ENCODE measurements at places on chromosomes 3 and 15.
A peak's percentile ranks its signal among the peaks of the same experiment; 100 is the strongest.

GRCh38 chr3:42655331-42655888 lies 1.9 kb downstream of the ZBTB47 start:
- no peak for DNase-seq

DNA sequence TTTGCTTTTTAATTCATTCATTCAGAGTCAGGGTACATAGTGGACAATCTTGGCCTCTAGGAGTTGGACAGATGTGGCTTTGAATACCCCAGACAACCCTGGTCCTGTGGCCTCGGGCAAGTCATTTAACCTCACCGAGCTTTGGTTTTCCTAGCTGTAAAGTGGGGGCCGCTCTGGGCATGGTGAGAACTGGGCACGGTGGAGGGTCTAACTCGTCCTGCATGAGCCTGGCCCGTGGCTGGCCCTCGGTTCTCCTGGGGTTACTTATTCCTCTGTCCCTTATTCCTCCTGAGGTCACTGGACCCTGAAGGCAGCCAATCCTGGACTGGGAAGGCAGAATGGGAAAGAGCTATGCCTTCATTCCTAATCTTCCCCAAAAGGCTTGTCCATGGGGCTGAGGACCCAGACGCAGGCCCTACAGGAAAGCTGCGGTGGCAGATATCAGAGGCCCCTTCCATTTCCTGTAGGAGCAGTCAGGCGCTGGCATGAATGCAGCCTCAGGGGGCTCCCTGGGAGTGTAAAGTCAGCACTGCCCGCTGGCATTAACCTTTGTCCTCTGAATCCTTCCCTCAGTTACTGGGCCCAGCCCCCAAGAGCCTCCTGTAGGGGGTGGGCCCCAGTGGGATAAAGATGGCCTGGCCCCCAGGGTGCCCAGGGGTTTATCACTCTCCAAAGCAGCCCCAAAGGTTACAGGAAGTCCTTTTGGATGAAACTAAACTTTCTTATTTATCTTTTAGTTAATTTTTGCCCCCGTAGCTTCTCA lies 17.9 kb upstream of the SEC13 start:
- DNase-seq, result no peak

DNA sequence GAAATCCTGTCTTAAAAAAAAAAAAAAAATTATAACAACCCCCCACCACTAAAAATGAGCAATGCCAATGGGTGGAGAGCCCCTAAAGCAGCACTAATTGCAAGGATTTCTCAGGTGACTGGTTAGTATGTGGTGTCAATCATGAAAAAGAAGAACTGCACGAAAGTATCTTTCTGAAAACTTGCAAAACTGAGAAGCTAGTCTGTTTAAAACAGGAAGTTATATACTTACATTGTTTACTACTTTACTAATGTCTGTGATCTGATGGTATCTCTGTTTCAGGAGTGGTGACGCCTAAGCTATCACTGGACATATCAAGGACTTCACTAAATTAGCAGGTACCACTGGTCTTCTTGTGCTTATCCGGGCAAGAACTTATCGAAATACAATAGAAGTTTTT lies at the start of gene CCR3:
Gene CCR3, plus strand, starts transcription at position 341 of the 400 bp plus-strand sequence. CDS start 22,699 bp downstream, outside the sequence.
- DNase-seq, result no peak

- DNase-seq, result no peak
These were observed 21.7 kb downstream of the RARRES1 start for GRCh38 chr3:158710601-158711000.

DNA sequence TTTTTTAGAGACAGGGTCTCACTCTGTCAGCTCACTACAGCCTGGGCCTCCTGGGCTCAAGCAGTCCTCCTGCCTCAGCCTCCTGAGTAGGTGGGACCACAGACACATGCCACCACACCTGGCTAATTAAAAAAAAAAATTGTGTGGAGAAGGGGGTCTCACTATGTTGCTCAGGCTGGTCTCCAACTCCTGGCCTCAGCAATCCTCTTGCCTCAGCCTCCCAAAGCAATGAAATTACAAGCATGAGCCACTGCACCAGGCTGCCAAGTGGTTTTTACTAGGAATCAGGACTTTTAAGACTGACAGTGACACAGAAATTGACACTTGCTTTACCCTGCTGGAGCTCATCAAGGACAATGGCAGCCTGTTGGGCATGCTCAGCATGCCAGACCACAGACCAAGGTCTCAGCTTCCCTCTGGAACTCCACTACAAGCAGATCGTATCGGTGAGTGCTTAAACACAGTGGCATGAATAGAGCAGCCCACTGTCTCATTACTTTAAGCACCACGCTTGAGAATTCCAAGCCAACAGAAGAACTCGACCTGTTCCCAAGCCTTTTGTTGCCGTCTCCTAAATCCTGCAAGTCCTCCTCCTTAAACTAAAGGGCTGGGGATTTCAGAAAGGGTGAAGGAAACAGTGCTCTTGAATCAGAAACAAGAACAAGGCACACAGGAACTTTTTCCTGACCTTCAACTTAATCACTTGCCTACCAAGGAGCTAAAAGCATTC lies 41.4 kb downstream of the EOMES start:
- DNase-seq, result no peak

GRCh38 chr15:25226360-25226759 lies 212.5 kb downstream of the UBE3A start:
- no peak for DNase-seq

- DNase-seq, result no peak
These were observed 46.1 kb downstream of the BTD start for GRCh38 chr3:15647611-15648167.

- DNase-seq, result no peak
These were observed 86.3 kb downstream of the FAM81A start for GRCh38 chr15:59524331-59524731.

GRCh38 chr3:189202583-189202982 lies 30.8 kb downstream of the TPRG1 start:
- DNase-seq, result no peak

- DNase-seq, result no peak
These were observed 62.0 kb upstream of the GCNT3 start for GRCh38 chr15:59549301-59550185.

GRCh38 chr15:67587754-67588153 lies 45.3 kb downstream of the MAP2K5 start:
- DNase-seq, result no peak

DNA sequence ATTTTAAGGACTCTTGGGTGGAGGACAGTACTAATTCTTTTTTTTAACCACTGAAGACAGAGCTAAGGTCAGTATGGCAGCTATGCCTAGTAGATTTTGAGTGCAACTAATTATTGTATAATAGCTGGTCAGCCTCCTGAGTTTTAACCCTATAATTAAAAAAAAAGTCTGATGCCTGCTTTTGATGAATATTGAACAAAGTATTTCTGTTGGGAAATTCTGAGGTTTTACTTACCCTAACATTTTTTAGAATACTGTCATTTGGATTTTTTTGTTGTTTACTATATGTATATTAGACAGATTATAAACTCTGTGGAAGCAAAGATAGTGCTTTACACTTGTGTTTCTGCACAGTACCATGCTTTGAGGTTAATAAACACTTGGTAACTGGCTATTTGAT lies 20.8 kb downstream of the TCF12 start:
- DNase-seq, result no peak

DNA sequence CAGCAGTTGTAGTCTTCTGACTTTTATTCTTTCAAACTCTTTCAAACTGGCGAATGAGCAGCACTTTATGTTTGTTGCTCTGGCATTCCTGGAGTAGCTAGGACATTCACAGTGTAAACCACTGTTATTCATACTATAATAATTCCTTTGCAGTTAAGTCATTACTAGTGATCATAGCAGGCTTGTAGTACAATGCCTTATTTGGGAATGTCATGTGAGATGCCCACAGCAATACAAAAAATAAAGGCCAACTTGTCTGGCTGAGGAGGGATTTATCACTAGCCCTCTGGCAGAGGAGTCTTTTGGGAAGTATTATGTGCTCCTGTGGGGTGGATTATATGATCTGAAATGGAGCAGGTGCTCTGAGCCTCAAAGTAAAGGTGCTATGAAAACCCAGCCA lies 197.2 kb downstream of the VGLL3 start:
- DNase-seq, result no peak

DNA sequence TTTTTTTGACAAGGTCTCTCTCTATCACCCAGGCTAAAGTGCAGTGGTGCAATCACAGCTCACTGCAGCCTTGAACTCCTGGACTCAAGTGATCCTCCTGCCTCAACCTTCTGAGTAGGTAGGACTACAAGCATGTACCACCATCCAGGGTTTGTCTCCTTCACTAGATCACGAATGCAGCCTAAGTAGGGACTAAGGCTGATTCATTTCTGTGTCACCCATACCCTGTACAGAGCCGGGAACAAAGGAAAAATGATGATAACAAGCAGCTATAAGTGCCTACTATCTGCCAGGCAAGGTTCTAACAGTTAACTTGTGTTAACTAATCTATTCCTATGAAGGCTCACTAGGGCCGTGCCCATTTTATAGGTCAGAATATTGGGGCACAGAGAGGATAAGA lies 7.0 kb downstream of the TMEM40 start:
- DNase-seq, result no peak

GRCh38 chr3:69058947-69059224 lies 6.8 kb upstream of the TMF1 start:
- DNase-seq, result no peak

DNA sequence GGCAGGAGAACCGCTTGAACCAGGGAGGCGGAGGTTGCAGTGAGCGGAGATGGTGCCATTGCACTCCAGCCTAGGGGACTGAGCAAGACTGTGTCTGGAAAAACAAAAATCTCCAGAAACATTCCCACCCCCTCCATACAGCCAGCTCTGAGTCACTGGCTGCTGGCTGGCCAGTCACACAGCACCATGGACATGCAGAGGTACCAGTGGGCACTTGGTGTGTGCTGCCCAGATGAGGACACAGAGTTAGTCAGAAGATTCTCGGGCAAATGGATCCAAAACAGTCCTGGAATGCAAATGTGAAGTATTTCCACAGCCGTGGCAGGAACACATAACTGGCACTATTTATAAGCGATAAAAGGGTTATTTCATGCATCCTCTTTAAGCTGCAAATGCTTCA lies 44.6 kb downstream of the BDH1 start:
- DNase-seq, result no peak

GRCh38 chr3:149554826-149555225 lies 80.3 kb downstream of the TM4SF4 start:
- no peak for DNase-seq

- DNase-seq, result peak; percentile 77
These were observed at the start of gene TMEM42 for GRCh38 chr3:44861412-44862225. Gene TMEM42 (plus strand): TSS chr3:44861912. CDS start chr3:44861925, 13 bp downstream.

GRCh38 chr3:48674505-48674904 lies 11.2 kb downstream of the NCKIPSD start:
- DNase-seq, result no peak

DNA sequence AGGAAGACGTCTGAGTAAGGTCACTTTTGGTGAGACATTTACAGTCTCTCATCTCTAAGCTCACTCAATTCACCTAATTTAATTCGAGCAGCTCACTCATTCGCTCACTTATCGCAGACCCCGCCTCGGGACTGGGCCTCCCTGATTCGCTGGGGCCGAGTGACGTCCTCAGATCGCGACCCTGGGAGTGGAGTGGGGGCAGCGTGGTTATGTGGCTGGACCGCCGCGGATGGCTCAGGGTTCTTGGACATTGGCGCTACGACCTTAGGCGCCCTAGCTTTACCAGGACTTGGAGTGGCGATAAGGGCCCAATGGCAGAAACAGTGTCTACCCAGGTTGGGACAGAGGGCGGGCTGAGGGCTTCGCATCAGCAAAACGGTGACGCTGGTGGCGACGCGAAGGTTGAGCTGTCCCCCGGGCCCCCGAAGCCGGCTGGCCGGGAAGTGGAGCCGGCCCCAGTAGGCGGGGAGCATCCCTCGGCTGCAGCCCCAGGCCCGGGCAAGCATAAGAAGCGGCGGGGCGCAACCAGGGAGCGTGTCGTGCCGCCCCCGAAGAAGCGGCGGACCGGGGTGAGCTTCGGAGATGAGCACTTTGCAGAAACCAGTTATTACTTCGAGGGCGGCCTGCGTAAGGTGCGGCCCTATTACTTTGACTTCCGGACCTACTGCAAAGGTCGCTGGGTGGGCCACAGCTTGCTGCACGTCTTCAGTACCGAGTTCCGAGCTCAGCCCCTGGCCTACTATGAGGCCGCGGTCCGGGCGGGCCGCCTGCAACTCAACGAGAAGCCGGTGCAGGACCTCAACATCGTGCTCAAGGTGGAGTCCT lies at the start of gene RPUSD2:
Gene RPUSD2, plus strand, starts transcription at position 171 of the 825 bp plus-strand sequence. Its CDS starts 39 bp downstream, at position 210.
- peak; percentile 59 for DNase-seq

DNA sequence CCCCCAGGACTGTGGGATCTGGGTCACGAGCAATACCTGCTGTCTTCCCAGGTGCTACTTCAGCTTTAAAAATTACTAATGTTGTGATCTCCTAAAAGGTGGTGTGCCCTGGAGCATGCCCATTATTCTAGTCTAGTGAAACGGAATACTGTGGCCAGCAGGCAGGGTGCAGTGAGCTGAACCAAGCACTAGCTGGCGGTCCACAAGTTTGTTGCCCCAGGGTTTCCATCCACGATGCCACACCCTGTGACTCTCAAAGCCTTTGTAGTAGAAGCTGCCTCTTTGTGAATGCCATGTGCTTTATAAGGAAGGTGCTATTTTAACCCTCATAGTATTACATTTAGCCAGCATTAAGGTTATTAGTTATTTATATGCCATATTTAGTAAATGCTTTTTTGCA lies 49.1 kb downstream of the PXYLP1 start:
- no peak for DNase-seq

DNA sequence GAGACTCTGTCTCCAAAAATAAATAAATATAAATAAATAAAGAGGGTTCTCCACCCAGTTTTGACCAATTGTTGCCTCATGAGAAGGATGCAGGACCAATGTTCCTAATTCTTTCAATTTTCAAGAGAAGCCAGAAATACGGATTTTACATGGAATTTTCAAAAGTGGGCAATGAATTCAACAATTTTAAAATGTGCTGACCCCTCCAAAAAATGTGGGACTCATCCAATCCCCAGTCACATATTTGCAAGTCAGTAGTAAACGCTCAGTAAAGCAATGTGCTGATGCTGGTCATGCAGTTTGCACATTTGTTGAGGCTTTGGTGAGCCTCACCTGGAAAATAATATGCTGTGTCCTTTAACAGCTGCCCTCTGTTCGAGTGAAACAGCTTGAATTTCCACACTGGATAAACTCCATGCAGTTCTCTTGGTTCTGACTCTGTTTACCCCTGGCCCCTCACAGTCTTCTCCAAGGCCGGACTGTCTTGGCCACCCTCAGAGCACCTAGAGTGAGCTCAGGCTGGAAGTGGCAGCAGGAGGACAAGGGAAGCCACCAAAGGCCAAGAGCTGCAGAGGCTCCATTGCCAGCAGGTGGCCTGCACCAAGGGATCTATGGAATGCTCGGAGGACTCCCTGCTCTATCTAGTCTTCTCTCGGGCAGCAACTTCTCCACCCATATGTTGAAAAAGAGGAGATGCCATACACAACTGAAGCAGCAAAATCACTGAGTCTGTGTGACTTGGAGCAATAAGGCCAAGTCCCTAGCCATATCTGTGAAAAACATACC lies 246.8 kb downstream of the UACA start:
- DNase-seq, result no peak

All from stimulated activated CD4-positive, alpha-beta T cell treated with anti-CD3 and anti-CD28 coated beads, TNF-alpha, amount 100 ng/mL, for 1 hour (primary cell).